Natural killer cell treated with Interleukin-12 subunit alpha and Interleukin-12 subunit beta and Interleukin-15 and Interleukin-18, amount 100 ng/mL, for 72 hours (primary cell): ENCODE measurements at places on chromosomes 16 and 17. TPM values are rescaled to one million over a fixed set of nuclear protein-coding genes. Genes with fewer than 3 reads are reported as not detected.

The CNTNAP4 gene
- not detected for total RNA-seq

The TNFRSF13B gene
- 2.3 TPM for total RNA-seq

The SPNS2 gene
- total RNA-seq = not detected

The C16orf74 gene
- total RNA-seq = not detected

The KCNJ2 gene
- total RNA-seq = 0.42 TPM

The FAM234A gene
- 10.5 TPM for total RNA-seq

The OTOP2 gene
- total RNA-seq = not detected

The CACNG1 gene
- total RNA-seq = not detected

The INCA1 gene
- total RNA-seq = 0.56 TPM

- no peak for DNase-seq
Observed at GRCh38 chr17:48060249-48060648, 12.1 kb downstream of the NFE2L1 start.

GRCh38 chr17:61305024-61305423 lies 94.6 kb upstream of the TBX2 start:
- DNase-seq = no peak

GRCh38 chr17:58693208-58693607 lies 806 bp downstream of the RAD51C start:
- DNase-seq = no peak

DNA sequence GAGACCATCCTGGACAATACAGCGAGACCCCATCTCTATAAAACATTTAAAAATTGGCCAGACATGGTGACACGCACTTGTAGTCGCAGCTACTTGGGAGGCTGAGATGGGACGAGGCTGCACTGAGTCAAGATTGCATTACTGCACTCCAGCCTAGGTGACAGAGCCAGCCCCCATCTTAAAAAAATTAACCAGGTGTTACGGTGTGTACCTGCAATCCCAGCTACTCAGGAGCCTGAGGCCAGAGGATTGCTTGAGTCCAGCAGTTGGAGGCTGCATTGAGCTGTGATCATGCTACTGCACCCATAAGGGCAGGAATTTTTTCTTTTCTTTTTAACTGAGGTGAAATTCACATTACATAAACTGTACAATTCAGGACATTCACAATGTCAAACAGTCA lies 16.9 kb upstream of the TMC7 start:
- DNase-seq = no peak

DNA sequence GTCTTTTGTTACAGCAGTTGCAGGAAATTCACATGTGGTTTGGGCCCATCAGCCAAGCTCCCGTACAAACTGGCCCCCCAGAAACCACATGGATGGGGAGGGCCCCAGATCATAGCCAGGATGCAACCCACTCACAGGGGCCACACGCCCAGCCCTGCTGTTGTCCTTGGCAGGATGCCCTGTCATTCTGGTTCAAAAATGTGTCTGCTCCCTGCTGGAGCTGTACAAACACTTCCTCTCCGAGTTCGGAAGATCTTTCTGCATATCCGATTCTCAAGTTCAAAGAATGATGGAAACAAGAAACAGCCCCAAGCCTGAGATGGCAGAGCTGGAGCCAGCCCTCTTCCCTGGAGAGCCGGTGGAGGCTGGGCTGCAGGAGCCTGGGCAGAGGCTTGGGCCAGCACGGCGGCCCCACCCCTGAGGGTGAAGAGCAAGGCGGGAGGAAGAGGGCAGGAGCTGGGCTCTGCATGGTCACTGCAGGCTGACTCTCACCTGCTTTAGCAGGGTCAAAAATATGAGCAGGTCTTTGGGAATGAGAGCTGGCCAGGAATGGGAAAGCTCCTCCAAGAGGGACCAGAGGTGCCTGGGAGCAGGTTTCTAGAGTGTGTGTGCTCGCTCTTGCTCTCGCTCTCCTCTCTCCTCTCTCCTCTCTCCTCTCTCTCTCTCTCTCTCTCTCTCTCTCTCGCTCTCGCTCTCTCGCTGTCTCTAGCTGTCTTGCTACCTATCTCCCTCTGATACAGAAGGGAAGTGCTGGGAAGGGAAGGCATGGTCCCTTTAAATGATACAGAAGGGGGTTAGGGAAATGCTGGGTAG lies 34.7 kb upstream of the ENPP7 start:
- no peak for DNase-seq

DNA sequence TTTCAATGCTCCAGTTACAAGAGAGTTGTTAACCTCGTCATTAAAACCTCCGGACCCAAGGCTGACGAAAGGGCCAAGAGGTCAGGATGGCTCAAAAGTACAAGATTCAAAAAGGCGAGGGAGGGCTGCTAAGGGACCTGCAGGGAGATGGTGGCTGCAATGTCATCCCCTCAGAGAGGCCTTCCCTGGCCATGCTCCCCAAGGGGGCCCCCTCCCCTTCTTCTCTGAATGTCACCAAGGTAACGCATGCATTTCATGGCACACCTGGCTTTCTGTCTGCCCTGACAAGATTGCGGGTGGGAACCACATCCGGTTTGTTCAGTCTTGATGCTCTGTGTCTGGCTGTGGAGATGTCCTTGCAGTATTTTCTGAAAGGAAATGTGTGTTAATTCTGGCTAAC lies 89.9 kb downstream of the C16orf78 start:
- no peak for DNase-seq

- no peak for DNase-seq
Observed at GRCh38 chr17:76151896-76152454, 10.9 kb upstream of the FOXJ1 start.

DNA sequence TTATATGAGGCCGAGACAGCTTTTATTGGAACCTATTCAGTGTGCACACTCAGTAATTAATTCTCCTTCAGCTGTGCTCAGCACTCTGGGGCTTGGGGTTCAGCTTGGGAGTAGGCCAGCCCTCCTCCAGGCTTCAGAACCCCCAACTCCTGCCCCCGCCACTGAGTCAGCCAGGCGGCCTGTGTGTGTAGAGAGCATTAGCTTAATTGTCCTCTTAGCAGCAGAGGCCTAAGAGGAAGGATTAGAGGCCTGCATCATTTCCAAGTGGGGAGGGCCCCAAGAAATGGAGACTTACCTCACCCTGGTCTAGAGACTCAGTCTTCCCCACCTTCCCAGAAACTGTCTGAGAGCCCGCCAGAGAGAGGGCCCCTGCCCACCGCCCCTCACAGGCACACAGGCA lies 772 bp downstream of the PRSS53 start:
- no peak for DNase-seq

- no peak for DNase-seq
Observed at GRCh38 chr16:76784530-76784929, 406.5 kb upstream of the MON1B start.

DNA sequence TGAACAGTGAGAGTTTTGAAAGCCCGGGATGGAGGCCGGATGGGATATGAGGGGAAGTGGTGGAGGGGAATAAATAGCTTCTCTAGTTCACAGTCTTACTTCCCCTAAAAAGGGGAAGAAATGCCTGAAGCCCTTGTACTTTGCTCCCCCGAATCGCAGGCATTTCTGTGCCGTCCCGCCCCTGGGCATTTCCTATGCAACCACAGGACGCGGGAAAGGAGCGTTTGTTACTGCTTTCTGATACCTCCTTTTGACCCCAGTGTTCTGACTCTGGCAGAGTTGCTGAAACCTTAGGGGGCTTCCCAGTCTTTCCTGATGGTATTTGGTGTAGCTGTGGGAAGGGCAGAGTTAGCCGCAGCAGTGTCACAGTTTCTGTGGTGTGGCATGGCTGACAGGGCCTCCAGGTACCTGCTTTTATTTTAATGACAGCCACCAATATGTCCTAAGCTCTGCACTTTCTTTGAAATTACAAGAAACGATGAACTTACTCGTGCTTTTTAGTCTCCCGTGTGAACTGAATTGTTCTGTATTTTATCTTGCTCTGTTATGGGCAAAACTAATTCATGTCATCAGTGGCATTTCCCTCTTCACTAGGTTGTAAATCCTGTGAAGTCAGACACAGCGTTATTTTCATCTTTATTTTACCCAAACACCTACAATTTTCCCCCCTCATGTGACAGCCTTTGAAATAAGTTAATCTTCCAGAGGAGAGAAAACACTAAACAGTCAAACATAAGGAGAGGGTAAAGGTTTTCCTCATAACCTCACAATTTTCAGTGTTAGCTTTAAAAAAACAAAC lies 27.1 kb downstream of the USP10 start:
- peak; percentile 65 for DNase-seq

GRCh38 chr17:66172691-66173223 lies 19.2 kb downstream of the CEP112 start:
- DNase-seq = no peak

DNA sequence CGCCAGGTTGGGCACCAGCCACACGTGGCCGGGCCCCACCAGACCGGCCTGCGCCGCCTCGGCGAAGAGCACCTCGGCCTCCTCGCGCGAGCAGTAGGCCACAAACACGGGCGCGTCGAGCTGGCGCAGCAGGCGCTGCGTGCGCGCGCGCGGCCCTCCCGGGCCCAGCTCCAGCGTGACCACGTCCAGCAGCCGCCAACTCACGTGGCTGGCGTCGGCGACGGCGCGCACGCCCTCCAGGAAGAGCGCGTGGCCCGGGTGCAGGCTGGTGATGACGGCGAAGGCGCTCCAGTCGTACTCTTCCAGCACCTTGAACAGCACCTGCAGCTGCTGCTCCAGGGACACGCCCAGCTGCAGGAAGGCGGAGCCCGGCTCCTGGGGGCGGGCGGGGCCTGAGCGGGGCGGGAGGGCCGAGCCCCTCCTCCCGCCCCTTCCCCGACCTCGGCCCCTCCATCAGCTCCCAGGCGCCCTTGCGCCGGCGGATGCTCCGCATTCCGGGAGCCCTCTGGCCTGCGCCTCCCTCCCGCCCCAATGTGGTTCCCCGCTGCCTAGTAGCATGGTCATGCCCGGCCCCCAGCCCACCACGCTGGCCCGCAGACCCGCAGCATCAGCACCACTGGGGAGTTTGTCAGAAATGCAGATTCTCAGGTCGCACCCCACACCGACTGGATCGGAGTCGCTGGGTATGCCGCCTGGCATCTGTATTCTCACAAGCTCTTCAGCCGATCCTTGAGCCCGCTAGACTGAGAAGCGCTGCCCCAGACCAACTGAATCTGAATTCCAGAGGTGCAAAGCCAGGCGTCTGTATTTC lies 7.2 kb downstream of the GRIN2C start:
- DNase-seq = no peak

- peak; percentile 72 for DNase-seq
Observed at GRCh38 chr17:78774956-78775571, 7.0 kb downstream of the CYTH1 start.

GRCh38 chr16:47716571-47716970 lies 255.4 kb downstream of the PHKB start:
- DNase-seq = no peak

GRCh38 chr16:3858801-3859200 lies 21.7 kb downstream of the CREBBP start:
- DNase-seq = no peak

GRCh38 chr17:6422654-6423241 lies 12.2 kb downstream of the AIPL1 start:
- no peak for DNase-seq
